ENCODE measurements at places on chromosomes 5 and 9.

DNA sequence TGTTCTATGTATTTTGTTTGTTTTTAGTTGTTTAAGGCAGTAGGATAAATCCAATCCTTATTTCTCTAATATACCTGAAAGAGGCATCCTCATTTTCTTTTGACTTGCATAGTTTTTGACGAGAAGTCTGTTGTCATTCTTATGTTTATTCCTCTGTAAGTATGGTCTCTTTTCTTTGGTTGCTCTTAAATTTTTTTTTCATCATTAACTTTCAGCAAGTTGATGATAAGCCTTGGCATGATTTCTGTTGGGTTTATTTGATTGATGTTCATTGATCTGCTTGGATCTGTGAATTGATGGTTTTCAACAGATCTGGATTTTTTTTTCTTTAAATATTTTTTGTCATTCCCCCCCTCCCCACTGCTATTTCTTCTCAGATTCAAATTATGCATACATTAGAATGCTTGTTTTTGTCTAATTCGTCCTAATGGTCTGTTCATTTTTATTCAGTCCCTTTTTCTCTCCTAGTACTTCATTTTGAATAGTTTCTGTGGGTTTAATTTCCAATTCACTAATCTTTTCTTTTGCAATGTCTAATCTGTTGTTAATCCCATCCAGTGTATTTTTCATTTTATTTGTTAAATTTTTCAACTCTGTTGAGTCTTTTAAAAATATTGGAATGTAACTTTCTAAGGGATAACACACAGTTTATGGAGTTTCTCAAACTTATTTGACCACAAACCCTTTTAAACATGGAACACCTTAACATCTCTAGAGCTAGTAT, 495.9 kb downstream of the CSNK1G3 start:
- no peaks in the 10 kb centered on the region for H3K36me3 ChIP-seq
- no peak for DNase-seq
- H3K4me3 ChIP-seq = no peak overlapping the region
- no peaks in the 10 kb centered on the region for H3K27me3 ChIP-seq
- H3K4me1 ChIP-seq = no peaks in the 10 kb centered on the region

GRCh38 chr5:38423276-38424147, 132.9 kb downstream of the LIFR start:
- H3K4me1 ChIP-seq = no peaks in the 10 kb centered on the region
- no peaks in the 10 kb centered on the region for H3K27me3 ChIP-seq
- no peak for DNase-seq
- no peak overlapping the region for H3K4me3 ChIP-seq

DNA sequence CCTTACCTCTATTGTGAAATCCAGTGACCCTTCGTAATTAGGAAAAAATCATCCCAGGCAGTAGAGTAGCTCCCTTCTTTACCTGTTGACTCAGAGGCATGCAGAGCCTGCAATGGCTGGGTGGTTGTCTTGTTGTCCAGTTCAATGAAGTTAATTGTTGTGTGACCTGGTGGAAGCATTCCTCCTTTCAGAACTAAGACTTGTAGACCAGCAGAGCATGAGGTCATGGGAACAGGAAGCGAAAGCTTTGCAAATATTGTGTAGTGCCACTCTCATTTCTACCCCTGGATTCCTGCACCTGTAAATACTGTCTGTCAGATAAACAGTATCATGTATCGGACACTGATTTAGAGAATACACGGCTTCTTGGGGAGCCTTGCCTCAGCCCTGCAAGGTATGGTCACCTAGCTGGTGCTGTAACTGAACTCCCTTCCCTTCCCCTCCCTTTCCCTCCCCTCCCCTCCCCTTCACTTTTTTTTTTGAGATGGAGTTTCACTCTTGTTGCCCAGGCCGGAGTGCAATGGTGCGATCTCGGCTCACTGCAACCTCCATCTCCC, 5.7 kb upstream of the PRXL2C start:
- H3K27ac ChIP-seq = no peak overlapping the region
- no peaks in the 10 kb centered on the region for H3K27me3 ChIP-seq
- no peaks in the 10 kb centered on the region for H3K4me1 ChIP-seq
- no peaks in the 10 kb centered on the region for H3K36me3 ChIP-seq

DNA sequence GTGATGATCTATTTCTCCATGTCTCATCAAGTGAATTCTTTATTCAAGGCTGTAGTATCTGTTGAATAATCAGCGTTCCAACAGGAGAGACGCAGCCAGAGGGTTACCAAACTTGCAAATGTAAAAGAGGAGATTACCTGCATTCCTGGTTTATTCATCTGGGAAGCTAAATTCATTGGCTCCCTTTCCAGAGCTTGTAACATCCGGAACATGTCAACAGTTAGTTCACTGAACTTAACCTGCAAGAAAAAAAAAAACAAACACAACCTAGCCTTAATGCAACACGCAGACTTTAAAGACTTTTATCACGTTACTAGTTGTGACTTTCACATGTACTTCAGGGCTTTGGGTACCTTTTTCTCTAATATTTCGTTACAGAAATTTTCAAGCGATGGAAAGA, 62.4 kb upstream of the GOLGA1 start:
- H3K4me3 ChIP-seq = no peak overlapping the region
- DNase-seq = no peak
- no peaks in the 10 kb centered on the region for H3K4me1 ChIP-seq

DNA sequence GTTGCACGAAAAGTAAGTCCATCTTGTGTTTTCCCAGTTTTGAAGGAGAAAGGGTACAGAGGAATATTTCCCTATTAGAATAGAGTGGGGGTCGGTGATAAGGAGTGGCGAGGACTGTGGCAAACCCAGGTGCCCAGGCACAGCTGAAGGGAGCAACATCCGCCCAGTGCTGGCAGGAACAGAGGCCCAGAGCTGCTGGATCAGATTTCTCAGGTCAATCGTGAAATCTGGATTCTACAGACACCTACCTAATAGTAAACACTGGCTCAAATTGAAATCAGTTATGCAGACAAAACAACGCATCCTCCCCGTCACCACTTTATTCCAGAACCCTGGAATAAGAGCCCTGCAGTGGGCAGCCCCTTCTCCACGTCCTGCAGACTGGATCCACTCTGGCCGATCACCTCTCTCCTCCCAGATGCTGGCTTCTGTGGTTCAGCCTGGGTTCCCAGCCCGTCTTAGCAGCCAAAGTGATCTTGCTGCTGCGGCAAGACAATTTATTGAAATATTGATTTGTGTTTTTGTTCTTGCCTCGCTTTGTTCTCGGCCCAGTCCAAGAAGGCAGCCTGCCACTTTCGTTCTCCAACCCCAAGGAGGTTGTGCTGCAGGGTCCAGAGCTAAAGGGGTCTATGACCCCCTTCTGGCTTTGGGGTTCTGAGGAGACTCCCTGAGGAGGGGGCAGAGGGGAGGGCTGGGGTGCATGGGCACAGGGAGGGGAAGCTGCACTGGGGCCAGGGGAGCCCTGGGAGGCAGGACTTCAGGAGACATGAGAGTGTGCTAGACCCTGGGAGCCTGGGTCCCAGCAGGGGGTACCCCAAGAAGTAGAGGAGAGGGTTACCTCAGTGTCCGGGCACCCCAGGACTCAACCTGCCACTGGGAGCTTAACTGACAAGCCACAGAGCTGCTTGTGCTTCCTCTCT, 103.3 kb downstream of the ZNF354C start:
- H3K27me3 ChIP-seq = no peaks in the 10 kb centered on the region
- H3K36me3 ChIP-seq = peaks cover 7% of the 10 kb centered on the region
- H3K4me3 ChIP-seq = no peak overlapping the region
- DNase-seq = peak; percentile 49
- H3K27ac ChIP-seq = no peak overlapping the region
- H3K4me1 ChIP-seq = peaks cover 9% of the 10 kb centered on the region

DNA sequence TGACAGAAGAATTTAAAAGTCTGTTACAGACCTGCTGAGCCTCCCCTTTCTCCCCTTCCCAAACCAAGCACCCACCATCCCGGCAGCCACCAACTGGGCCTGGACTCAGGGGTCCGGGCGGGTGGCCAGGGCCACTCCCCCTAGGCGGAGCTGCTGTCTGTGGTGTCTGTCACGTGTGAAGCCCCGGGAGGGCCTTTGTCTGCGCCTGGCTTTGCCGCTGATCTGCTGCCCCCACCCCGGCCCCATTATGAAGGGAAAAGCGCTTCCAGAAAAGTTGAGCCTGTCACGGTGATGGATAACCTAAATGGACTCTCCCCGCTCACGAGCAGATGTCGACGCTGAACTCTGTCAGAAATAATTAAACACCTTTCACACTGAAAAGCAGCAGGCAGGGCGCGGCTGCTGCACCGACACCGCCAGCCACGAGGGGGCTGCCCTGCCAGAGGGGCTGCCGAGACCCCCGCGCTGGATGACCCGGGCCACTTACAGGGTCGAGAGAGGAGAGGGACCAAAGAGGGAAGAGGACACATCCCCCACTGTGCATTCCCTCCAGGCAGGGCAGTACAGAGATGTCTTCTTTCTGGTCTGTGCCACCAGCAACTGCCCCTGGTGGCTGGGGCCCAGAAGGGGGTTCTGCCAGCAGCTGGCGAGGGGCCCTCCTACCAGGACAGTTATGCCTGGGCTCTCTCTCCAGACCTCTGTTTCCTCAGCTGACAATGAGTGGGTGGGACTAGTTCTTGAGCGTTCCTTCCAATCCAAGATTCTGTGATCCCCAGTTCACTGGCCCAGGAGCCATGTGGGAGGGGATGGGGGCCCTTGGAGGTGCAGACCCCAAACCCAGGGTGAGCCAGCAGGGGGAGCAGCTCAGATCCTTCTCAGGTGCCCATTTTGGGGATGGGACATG, 36.0 kb upstream of the BARHL1 start:
- no peak for DNase-seq
- H3K36me3 ChIP-seq = no peaks in the 10 kb centered on the region
- no peak overlapping the region for H3K4me3 ChIP-seq
- no peaks in the 10 kb centered on the region for H3K4me1 ChIP-seq

DNA sequence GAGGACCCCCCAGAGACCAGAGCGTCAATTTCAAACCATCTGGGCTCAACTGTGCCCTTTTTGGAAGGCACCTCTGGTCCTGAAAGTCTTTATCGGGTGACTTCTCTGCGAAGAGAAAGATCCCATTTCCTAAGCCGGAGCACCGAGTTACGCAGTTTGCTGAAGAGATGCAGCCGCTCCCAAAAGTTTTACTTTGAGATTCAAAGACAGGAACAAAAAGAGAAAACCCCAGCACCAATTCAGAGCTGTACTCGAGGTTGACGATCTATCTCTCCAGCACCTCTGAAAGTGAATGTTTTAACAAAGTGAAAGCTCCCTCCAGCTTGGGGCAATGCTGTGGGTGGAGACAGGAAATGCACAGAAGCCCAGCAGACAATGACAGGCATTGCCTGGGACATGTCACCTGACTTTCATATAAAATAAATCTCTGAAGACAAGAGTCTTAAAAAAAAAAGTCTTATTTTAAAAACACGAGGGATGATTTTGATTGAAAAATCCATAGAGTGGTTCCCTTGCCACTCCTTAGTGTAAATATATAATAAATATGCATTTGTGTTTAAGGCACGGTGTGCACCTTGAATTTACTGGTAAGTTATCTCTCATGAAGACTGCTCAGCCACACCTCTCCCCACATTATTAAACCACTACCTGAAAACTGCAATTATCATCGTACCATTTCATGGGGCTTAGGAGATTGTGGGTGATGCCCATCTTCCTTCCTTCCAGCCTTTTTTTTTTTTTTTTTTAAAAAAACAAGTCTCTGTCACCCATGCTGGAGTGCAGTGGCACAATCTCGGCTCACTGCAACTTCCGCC, 79.9 kb downstream of the FNBP1 start:
- H3K27me3 ChIP-seq = no peaks in the 10 kb centered on the region
- DNase-seq = peak; percentile 50
- peak overlapping the region; percentile 63 for H3K4me3 ChIP-seq
- H3K4me1 ChIP-seq = peaks cover 24% of the 10 kb centered on the region
- H3K36me3 ChIP-seq = no peaks in the 10 kb centered on the region

- H3K4me3 ChIP-seq = no peak overlapping the region
- H3K27me3 ChIP-seq = no peaks in the 10 kb centered on the region
- no peak overlapping the region for H3K27ac ChIP-seq
- no peak for DNase-seq
- H3K36me3 ChIP-seq = no peaks in the 10 kb centered on the region
- peaks cover 7% of the 10 kb centered on the region for H3K4me1 ChIP-seq
These were observed 448.4 kb downstream of the BNC2 start for GRCh38 chr9:16422114-16422513.
